ENCODE measurements at places on chromosomes 11 and 22.

- DNase-seq = no peak
Observed at GRCh38 chr11:44988981-44989635, 38.4 kb upstream of the TP53I11 start.

- no peak for DNase-seq
Observed at GRCh38 chr11:8596504-8597046, 2.5 kb upstream of the STK33 start.

DNA sequence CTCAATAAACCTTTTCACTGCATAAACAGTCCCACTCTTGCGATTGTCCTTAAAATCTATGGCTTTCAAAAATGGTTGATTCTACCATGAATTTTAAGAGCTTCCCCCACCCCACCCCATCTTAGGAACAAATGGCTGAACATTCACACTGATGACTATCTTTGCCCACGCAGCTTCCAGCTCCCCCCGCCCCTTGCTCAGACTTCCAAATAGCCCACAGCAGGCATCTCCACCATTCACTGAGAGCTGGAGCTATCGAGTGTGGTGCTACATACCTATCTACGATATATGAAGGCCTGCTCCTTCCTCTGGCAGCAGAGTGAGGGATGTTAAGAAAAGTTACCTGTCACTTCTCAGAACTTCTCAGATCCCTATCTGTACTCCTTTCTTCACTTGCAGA, 26.7 kb downstream of the EIF3F start:
- no peak for DNase-seq

GRCh38 chr11:28666632-28667031, 558.4 kb downstream of the METTL15 start:
- DNase-seq = no peak

GRCh38 chr22:35380537-35381423, at the start of gene HMOX1:
Gene HMOX1 (plus strand): TSS chr22:35381096. CDS start chr22:35381174, 78 bp downstream.
- peak; percentile 78 for DNase-seq

- no peak for DNase-seq
Observed at GRCh38 chr11:109140857-109141515, 281.0 kb upstream of the C11orf87 start.

- no peak for DNase-seq
Observed at GRCh38 chr22:37162221-37163095, 12.7 kb upstream of the IL2RB start.

- DNase-seq = no peak
Observed at GRCh38 chr11:133829566-133829965, 15.7 kb downstream of the SPATA19 start.

DNA sequence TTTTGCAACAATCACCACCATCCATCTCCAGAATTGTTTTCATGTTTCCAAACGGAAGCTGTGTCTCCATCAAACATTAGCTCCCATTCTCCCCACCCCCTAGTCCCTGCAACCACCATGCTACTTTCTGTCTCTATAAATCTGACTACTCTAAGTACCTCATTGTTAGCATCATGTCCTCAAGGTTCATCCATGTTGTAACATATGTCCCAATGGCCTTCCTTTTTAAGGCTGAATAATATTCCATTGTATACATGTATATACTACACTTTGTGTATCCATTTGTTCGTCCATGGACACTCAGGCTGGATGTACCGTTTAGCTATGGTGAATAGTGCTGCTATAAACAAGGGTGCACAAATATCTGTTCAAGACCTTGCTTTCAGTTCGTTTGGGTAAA, 8.2 kb upstream of the DPF2 start:
- DNase-seq = no peak

GRCh38 chr11:77747381-77747969, 73.0 kb downstream of the RSF1 start:
- DNase-seq = no peak
